Lower leg skin (tissue), 4 donors: ENCODE measurements at places on chromosomes 11 and 22. TPM values are rescaled to one million over a fixed set of nuclear protein-coding genes. Genes with fewer than 3 reads are reported as not detected.

DNA sequence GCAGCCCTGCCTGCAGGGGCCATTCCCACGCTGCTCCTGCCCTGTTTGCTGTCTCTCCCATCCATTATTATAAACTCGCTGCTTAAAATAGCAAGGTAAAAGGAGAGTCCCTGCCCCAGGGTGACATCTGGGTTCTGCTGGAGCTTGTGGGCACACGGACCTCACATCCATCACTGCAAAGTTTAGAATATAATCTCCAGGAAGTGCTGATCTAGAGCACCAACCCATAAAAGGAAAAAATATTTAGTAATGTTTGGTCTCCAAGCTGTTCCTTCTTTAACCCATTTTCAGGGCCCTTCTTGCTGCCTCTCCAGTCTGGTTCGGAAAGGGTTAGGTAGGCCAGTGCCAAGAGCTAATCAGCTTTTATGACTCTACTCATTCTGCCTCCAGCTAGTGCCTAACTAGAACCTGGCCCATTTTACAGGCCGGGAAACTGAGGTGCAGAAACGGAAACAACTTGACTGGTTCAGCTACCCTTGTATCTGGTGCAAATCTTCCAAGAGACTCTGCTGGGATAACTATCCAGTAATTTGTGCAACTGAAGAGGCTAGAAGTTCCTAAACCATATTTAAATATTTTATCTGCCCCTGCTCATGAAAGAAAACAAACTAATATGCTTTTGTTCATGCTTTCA is 37.5 kb downstream of the IRAG1 start:
- DNase-seq: no peak

DNA sequence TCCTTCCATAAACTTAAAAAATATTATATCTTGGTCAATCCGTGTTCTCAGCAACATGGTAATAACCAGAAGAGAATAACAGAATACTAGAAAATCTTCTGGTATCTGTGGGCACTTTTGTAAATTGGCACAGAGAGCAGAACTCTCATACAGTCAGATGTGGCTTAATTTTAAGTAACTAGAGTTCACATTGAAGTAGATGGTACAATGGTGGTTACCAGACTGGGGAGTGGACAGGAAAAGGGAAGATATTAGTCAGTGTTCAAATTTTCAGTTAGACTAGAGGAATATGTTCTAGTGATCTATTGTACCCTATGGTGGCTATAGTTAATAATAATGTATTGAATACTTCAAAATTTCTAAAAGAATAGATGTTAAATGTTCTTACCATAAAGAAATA is 6.9 kb downstream of the OR52H1 start:
- DNase-seq: no peak

GRCh38 chr11:116261606-116262005 is 511.2 kb downstream of the BUD13 start:
- no peak for DNase-seq

DNA sequence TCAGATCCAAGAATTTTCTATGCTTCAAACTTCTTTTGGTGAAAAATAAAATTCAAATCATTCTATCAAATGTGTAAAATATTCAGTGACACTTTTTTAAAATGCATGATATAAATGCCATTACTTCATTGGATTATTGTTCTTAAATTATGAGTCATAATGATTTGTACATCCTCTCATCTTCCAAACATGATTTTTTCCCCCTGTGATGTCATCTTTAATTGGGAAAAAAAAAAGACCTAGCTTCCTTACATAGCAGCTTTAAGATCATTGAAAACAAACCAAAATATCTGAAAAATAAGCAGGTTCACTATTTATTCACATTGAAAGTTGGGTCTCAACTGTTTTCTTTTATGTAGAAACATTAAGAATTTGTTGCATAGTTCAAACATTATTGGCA is 1549.4 kb downstream of the LRRC4C start:
- DNase-seq: no peak

SLC25A45 gene
- 8.0 TPM for total RNA-seq

GAL gene
- total RNA-seq: 35.7 TPM

TTC36 gene
- 0.42 TPM for total RNA-seq

F2 gene
- not detected for total RNA-seq

- no peak for DNase-seq
Observed at GRCh38 chr11:119488256-119488995, 65.5 kb upstream of the THY1 start.

DNA sequence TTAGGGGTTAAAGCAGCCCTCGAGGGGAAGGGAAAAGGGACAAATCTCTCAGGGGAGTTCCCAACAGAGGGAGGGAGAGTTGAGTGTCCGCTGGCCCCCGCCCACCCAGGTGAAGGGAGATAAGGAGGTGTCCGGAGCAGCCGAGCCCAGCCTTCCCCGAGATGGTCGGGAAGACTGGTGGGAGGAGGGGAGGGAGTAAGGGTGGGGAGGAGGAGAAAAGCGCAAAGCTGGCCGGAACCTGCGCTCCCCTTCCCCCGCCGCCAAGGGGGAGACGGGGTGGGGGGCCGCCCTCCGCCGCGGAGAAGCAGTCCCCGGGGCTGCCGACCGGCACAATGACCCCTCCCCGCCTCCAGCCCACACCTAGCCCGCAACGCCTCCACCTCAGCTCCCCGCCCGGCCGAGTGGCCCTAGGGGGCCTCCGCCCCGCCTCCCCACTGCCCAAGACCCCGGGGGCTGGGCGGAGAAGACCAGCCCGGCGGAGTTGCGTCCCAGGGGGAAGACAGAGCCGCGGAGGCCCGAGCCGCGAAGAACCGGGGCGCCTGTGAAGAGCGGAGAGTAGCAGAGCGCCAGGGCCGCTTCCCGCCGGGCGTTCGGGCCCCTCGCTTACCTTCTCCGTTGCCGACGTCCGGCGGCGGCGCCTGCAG is 479 bp downstream of the RSF1 start:
- peak; percentile 88 for DNase-seq

MIOX gene
- total RNA-seq: not detected

DNA sequence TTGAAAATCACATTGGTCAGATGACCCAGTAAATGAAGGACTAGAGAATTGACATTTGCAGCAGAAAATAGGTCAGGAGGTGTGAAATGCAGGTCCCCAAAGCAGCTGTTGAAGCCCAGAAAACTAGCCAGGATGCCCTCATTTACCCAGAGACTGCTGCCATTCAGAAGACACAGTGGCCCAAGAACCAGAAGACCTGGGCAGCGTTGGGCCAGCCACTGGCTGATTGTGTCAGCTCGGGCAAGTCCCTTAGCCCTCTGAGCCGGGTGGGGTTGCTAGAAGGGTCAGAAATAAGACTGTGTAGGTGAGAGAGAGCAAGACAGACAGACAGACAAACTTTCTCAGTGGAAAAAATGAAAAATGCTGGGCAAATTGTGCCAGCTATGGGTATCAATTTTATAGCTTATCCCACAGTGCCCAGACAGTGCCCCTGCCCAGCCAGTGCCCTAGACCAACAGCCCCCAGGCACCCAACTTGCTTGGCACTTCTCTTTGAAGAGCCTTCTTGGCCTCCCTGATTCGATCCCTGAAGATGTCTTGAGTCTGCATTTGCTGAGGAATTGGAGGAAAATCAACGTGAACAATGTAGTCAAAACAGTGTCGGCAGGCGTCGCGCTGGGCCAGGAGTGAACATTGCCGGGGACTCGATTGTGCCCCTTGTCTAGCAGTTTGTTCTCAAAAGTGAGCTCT is 198.3 kb downstream of the MN1 start:
- no peak for DNase-seq

DNA sequence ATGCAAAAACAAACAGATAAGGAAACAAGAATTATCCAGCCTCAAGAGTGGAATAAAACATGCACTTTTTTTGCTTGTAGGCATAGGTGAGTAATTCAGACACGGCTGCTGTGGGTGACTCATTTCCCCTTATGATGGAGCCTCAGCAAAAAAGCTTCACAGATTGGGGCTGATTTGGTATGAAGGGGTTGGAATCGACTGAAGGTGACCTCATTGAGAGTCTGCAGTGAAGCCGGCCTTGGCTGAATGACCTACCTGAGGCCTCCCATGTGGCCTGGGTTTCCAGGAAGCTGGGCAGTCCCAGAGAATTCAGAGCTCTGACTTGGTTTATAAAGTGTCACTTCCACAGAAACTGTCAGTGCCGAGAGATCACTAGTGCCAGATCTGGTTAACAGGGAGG is 34.2 kb upstream of the VPREB1 start:
- DNase-seq: no peak

GRM5 gene
- not detected for total RNA-seq

DNA sequence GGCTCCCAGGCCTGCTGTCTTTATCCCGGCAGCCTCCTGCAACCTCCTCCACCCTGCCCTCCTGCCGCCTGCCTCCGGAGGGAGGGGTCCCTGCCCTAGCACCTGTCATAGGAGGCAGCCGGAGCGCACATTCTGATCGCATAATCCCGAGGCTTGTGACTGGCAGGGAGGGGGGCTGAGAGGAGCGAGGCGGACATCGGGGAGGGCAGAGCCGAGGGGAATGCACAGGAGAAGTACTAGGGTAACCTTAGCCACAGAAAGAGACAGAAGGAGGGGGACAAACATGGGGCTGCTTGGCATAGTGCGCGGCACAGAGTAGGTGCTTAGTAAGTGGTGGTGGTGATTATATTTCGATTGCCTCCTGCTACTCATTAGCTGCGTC is 9.2 kb upstream of the ALX4 start:
- no peak for DNase-seq

GRCh38 chr22:37758694-37759093 is 49.0 kb upstream of the GCAT start:
- DNase-seq: no peak

DNA sequence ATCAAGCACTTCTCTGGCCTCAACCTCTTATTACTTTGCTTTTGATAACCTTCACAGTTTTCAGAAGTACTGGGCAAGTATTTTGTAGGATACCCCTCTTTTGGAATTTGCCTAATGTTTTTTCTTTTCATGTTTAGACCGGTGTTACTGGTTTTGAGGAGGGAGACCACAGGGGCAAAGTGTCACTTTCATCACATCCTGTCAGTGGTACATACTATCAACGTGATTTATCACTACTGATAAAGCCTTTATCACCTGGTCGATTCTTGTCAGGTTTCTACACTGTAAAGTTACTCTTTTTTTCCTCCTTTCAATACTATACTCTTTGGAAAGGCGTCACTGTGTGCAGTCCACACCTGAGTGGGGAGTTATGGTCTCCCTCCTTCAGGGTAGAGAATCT is 26.7 kb downstream of the QSER1 start:
- no peak for DNase-seq

DNA sequence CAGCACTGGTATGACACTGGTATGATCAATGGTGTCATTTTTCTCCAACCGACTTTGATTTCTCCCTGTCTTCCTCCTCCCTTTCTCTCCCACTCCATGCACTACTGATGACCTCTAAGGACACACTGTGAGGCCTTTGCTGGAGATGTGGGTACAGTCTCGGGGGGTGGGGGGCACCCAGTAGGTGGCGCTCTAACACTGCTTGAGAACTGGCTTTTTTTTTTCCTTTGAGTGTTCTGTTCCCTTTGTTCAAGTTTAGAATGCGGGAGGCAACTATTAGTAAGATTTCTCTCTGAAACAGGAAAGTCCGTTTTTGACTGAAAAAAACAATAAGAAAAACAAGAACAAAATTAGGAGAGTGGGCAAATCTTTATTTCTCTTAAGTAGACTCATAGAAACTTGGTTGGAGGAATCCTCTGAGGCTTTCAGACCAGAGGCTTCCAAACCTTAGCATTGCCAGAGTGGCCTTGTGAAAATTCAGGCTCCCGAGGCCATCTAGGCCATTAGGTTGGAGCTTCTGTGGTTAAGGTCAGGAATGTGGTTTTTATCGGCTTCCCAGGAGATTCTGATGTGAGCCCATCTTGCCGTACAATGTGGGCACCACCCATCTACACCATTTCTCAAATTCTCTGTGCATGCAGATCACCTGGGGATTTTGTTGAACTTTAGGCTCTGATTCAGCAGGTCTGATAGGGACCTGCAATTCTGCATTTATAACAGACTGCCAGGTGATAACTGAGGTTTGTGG is 43.2 kb downstream of the PANX1 start:
- no peak for DNase-seq

DNA sequence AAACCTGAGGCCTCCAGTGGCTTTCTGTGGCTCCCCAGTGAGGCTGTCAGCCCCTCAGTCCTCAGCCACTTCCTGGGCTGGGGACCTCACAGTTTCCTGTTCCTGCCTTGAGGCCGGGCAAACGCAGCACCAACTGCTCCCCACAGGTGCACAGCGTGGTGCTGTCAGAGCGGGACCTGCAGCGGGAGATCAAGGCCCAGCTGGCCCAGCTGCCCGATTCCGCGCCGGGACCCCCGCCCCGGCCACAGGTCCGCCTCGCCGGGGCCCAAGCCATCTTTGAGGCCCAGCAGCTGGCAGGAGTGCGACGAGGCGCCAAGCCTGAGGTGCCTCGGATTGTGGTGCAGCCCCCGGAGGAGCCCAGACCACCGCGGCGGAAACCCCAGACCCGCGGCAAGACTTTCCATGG is 5.4 kb downstream of the TBC1D10C start:
- DNase-seq: no peak

GRCh38 chr11:6648501-6648900 is 7.1 kb downstream of the DCHS1 start:
- no peak for DNase-seq

DNA sequence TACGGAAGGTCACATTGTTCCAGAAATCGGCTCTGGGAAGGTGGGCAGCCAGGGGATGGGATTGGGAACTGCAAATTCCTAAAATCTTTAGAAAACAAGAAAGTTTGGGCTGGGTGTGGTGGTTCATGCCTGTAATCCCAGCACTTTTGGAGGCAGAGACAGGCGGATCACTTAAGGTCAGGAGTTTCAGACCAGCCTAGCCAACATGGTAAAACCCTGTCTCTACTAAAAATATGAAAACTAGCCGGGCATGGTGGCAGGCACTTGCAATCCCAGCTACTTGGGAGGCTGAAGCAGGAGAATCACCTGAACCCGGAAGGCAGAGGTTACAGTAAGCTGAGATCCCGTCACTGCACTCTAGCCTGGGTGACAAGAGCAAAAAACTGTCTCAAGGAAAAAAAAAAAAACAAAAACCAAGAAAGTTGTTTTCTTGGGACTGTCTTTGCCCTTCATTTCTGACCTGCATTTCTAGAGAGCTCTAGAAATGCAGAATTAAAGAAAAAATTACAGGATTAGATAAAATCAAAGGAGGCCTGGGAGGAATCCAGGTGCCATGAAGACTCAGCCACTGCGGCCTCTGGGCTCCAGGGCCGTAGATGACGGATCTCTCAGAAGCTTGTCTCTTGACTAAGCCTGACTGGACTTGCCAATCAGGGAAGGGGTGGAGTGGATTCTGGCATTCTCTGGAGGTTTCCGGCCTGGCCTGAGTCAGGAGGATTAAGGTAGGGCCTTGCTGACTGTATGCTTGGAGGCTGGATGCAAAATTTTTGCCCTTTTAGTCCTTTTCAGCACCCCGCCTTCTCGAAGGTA is 5.3 kb upstream of the MALAT1 start:
- DNase-seq: peak; percentile 89

GRCh38 chr11:46543564-46543963 is 50.3 kb downstream of the AMBRA1 start:
- DNase-seq: no peak

CCDC157 gene
- 3.5 TPM for total RNA-seq

CSRP3 gene
- not detected for total RNA-seq
